Caco-2 (cell line): ENCODE measurements at places on chromosomes 12 and 14. TPM values are rescaled to one million over a fixed set of nuclear protein-coding genes. Genes with fewer than 3 reads are reported as not detected.

DNA sequence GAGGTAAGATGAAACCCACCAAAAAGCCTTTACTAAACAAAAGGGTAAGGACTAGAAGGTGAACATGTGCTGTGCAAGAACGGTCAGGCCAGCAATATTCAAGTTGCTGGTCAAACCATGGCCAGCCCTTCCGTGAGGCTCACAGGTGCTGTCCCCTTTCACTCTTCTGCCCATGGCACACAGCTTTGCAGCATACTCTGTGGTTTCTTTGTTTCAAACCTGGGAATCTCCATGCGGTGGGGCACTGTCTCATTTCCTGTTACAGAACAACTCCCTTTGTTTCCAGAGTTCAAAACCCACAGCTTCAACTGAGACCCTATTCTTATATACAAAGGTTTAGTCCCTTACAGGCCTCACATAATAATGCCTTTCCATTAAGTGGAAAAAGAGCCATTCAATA is 1.7 kb upstream of the OVCH1 start:
- no peak for DNase-seq

- no peak for DNase-seq
Measured at GRCh38 chr12:64501486-64501885, 49.6 kb downstream of the TBK1 start.

DNA sequence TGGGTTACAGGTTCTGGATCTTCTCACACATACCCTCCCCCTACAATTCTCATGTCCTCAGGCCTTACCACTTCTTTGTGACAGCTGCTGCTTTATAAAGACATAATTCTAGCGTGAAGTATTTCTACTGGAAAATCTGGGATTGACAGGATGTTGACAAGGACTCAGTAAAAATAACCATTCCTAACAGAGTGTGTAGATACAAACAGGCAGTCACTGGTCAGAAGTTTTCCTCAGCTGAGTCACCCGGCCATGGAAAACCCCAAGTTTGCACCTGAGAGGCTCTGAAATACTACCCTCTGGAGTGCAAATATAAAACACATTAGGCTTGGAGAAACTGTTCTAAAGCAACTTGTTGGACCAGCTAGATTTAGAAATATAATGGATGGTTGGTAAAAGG is 54.4 kb downstream of the SPPL3 start:
- DNase-seq = no peak

- no peak for DNase-seq
Measured at GRCh38 chr12:27012239-27012981, 1.8 kb downstream of the TM7SF3 start.

DNA sequence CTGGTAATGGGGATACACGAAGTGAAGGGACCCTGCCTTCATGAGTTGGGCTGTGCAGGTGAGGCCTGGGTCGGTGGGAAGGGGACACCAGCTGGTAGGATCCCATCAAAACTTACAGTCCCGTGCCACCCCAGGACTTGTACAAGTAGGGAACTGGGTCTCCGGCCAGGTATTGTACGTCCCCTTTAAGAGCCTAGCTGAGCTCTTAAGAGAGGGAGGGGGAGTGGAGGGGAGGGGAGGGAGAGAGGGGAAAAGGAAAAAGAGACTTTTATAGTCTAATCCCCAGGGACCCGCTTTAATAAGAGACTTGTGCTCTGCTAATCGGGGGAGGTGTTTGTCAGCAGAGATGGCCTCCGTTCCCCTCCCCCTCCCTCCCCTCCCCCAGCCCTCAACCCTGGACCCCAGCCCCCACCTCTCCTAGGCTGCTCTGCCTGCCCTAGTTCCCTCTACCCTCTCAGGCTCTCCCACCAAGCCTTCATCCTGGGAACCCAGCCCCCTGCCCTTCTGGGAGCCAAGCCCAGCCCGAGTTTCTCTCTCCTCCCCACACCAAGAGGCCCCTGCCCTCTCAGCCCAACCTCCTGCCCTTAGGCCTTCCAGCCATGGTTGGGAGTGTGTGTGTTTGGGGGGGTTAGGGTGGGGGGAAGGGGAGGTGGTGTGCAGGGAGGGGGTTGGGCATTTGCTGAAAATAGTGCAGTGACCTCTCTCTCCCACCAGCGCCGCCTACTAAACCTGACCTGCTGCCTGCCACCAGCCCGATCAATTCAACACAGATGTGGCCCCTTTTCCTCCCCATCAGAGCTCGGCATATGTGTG is 2.6 kb downstream of the GDF11 start:
- no peak for DNase-seq

DNA sequence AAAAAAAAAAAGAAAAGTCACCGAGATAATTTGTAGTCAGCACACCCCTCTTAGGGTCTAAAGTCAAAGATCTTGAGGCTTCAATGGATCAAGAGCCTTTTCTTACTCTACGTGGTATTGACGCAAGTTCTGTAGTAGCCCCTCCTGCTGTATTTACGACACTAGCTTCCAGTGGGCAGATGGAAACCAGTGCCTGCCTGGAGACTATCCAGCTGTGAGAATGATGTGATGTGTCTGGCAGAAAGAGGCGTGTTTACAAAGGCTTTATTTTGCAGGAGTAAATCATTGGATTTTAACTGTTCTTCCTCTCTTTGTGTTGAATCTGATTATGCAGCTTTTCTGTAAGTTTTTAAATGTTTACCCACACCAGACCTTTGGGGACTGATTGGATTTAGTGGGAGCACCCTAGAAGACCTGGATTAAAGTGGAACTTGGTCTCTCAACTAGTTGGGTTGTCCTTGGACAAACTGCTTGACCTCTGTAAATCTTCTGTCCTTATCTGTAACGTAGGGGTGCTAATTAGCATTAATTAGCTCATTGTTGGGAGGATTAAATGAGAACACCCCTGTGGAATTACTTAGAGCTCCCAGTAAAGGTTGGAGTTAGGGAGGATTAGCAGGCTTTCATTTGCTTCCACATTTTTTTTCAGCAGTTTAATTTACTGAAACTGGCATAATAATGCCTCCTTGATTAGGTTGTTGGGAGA is 72.4 kb downstream of the RASSF3 start:
- DNase-seq = no peak

The LTBR gene
- total RNA-seq = 194 and 197 TPM in 2 replicates

The CLMN gene
- 5.2 and 6.7 TPM in 2 replicates for total RNA-seq
